ENCODE measurements at places on chromosomes 6 and 20. TPM values are rescaled to one million over a fixed set of nuclear protein-coding genes. Genes with fewer than 3 reads are reported as not detected.
A peak's percentile ranks its signal among the peaks of the same experiment; 100 is the strongest.

DNA sequence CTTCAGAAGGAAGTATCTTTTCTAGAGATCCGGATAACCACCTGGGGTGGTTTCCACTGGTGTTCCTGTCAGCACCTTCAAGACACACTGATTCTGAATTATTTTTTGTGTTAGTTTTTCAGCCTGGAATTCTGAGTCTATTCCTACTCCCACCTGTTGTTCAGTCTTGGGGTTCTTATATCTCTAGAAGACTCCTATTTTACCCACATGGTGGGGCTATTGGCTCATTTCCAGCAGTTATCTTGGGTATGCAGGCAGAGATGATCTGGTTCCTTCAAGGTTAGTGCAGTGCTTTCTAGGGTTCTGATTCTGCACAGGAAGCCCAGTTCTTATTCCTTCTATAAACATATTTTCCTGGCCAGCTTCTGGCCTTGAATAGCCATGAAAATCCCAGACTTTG lies 175.6 kb upstream of the PDE7B start:
- H3K4me1 ChIP-seq, result peaks cover under 1% of the 10 kb centered on the region
- H3K27me3 ChIP-seq, result no peaks in the 10 kb centered on the region
- no peak overlapping the region for H3K4me3 ChIP-seq
- H3K27ac ChIP-seq, result no peak overlapping the region

- H3K4me3 ChIP-seq, result no peak overlapping the region
- H3K27ac ChIP-seq, result no peak overlapping the region
- H3K27me3 ChIP-seq, result no peaks in the 10 kb centered on the region
- no peaks in the 10 kb centered on the region for H3K36me3 ChIP-seq
- H3K4me1 ChIP-seq, result peaks cover 18% of the 10 kb centered on the region
Measured at GRCh38 chr6:131858765-131859415, 51.1 kb downstream of the ENPP1 start.

DNA sequence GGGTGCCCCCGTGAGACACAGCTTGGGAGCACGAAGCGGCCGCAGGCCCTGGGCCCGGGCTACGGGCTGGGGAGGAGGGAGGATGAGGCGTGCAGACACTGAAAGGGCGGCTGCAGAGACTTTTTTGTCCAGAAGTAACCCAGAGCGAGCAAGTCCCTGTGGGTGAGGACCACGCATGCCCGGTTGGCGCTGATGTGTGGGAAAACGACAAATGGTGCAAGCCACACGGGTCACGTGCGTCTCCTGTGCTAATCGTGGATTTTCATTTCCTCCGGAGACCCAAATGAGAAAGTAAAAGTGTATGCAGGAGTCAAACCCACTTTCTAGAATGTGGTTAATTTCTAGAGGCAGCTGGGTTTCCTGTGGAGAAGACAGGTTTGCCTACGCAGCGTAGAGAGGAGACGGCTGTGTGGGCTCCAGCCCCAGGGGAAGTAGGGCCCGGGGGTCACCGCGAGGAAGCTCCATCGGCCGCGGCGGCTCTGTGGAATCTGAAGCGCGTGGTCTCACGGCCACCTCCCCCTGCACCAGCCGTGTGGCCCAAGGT lies 19.0 kb downstream of the DLL1 start:
- peaks cover 83% of the 10 kb centered on the region for H3K27me3 ChIP-seq
- H3K27ac ChIP-seq, result no peak overlapping the region
- H3K4me1 ChIP-seq, result no peaks in the 10 kb centered on the region
- no peak for DNase-seq
- H3K4me3 ChIP-seq, result no peak overlapping the region
- no peaks in the 10 kb centered on the region for H3K36me3 ChIP-seq

DNA sequence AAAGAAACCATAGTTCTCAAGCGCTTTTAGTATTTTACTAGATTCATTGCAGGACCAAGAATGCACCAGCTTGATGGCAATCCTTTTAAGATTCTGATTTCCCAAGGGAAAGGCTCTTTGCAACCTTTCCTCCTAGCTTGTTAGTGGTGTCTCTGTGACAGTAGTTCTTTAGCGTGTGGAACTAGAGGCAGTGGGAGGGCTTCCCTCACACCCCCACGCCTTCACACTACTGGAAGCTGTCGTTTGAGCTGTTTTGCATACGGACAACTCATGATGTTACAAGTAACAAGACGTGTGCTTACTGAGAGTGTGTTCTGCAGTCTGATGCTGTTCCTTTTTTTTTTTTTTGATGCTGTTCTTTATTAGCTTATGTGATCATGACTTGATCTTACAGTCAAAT lies 34.1 kb downstream of the EYA4 start:
- DNase-seq, result no peak
- no peaks in the 10 kb centered on the region for H3K4me1 ChIP-seq
- no peak overlapping the region for H3K4me3 ChIP-seq
- no peak overlapping the region for H3K27ac ChIP-seq
- no peaks in the 10 kb centered on the region for H3K27me3 ChIP-seq

GRCh38 chr20:2212456-2213015 lies 83.3 kb upstream of the TGM3 start:
- H3K27me3 ChIP-seq, result peaks cover 38% of the 10 kb centered on the region
- no peaks in the 10 kb centered on the region for H3K4me1 ChIP-seq
- H3K36me3 ChIP-seq, result no peaks in the 10 kb centered on the region
- H3K27ac ChIP-seq, result no peak overlapping the region

GRCh38 chr6:111852725-111853124 lies 20.5 kb downstream of the FYN start:
- no peaks in the 10 kb centered on the region for H3K27me3 ChIP-seq
- H3K4me1 ChIP-seq, result no peaks in the 10 kb centered on the region
- no peak for DNase-seq
- H3K27ac ChIP-seq, result no peak overlapping the region
- H3K36me3 ChIP-seq, result no peaks in the 10 kb centered on the region

DNA sequence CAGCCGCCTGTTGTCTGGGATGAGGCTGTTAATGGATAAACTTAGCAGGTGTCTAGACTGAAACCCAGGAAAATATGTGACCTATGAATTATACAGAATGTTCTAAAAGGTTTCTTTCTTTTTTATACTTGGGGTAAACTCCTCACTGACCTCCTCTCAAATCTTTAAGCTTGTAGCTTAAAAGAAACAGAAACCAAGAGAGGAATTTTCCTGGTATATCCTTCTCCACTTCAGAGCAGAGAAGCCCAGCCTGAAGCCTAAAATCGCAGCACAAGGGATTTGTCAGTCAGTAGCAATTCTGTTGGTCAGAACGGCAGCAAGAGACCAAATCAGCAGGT lies 99.4 kb upstream of the RIPOR2 start:
- no peaks in the 10 kb centered on the region for H3K27me3 ChIP-seq
- no peaks in the 10 kb centered on the region for H3K36me3 ChIP-seq
- H3K4me3 ChIP-seq, result no peak overlapping the region
- H3K4me1 ChIP-seq, result no peaks in the 10 kb centered on the region

- peak overlapping the region; percentile 45 for H3K27ac ChIP-seq
- H3K36me3 ChIP-seq, result no peaks in the 10 kb centered on the region
- peaks cover 19% of the 10 kb centered on the region for H3K4me1 ChIP-seq
- no peak for DNase-seq
- peak overlapping the region; percentile 76 for H3K4me3 ChIP-seq
Measured at GRCh38 chr20:5002077-5002413, 735 bp upstream of the SLC23A2 start.

GRCh38 chr6:30560930-30561329 lies 3.8 kb downstream of the PRR3 start:
- peaks cover 42% of the 10 kb centered on the region for H3K36me3 ChIP-seq
- DNase-seq, result no peak
- H3K27me3 ChIP-seq, result no peaks in the 10 kb centered on the region

- no peak overlapping the region for H3K27ac ChIP-seq
- H3K36me3 ChIP-seq, result no peaks in the 10 kb centered on the region
- H3K27me3 ChIP-seq, result 0 out of 2 replicates have a peak, but pooled peaks cover 3% of the 10 kb centered on the region
- no peak overlapping the region for H3K4me3 ChIP-seq
Measured at GRCh38 chr20:24816431-24816830, 132.6 kb upstream of the CST7 start.

- peak overlapping the region; percentile 31 for H3K4me3 ChIP-seq
- no peaks in the 10 kb centered on the region for H3K27me3 ChIP-seq
- H3K36me3 ChIP-seq, result no peaks in the 10 kb centered on the region
- H3K27ac ChIP-seq, result peak overlapping the region; percentile 65
- peak; percentile 41 for DNase-seq
- peaks cover 9% of the 10 kb centered on the region for H3K4me1 ChIP-seq
Measured at GRCh38 chr6:87421576-87421975, 13.8 kb downstream of the CFAP206 start.

GRCh38 chr6:167737205-167737830 lies 89.4 kb upstream of the AFDN start:
- no peak overlapping the region for H3K27ac ChIP-seq
- H3K36me3 ChIP-seq, result no peaks in the 10 kb centered on the region
- H3K27me3 ChIP-seq, result peaks cover 37% of the 10 kb centered on the region
- H3K4me3 ChIP-seq, result no peak overlapping the region
- no peak for DNase-seq

DNA sequence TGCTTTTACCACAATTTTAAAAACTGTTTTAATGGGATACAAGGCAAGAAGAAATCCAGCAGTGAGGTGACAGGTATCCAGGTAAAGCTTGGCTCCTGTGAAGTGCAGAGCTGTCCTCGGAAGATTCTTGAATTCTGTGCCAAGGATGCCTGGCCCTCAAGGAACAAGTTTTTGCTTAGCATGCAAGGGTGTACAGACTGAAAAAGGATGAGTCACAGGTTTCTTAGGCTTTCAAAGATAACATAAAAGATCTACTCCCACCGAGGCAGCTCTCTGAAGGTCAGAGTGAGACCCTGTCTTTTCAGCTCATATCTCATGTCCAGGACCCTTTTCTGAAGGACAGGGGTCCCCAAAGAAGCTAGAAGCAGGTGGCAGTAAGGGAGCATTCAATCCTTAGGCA lies 83.3 kb downstream of the CHD6 start:
- no peak overlapping the region for H3K4me3 ChIP-seq
- H3K36me3 ChIP-seq, result peaks cover 17% of the 10 kb centered on the region
- no peaks in the 10 kb centered on the region for H3K27me3 ChIP-seq
- H3K27ac ChIP-seq, result no peak overlapping the region
- no peaks in the 10 kb centered on the region for H3K4me1 ChIP-seq

DNA sequence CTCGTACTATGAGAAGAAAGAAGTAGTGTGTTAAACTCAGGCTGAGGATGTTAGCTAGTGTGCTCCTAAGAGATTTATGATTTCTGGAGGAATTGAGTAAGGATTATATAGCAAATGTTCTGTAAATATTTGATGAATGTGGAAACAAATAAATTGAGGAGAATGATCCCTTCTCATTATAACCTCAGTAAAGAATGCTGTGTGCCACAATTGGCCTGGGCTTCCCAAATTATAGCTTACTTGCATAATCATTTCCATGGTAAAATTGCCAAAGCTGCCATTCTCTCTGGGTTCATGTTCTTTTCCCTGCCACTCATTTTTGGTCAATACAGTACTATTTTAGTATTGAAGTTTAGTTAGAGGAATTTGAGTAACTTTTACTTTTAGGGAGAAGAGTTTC lies 128.5 kb downstream of the FLRT3 start:
- no peak overlapping the region for H3K27ac ChIP-seq
- DNase-seq, result no peak
- H3K27me3 ChIP-seq, result no peaks in the 10 kb centered on the region
- H3K4me3 ChIP-seq, result no peak overlapping the region
- no peaks in the 10 kb centered on the region for H3K4me1 ChIP-seq
- H3K36me3 ChIP-seq, result no peaks in the 10 kb centered on the region

- H3K27me3 ChIP-seq, result no peaks in the 10 kb centered on the region
- H3K4me1 ChIP-seq, result 0 out of 2 replicates have a peak, but pooled peaks cover 4% of the 10 kb centered on the region
- no peak overlapping the region for H3K4me3 ChIP-seq
- no peaks in the 10 kb centered on the region for H3K36me3 ChIP-seq
- DNase-seq, result no peak
- H3K27ac ChIP-seq, result no peak overlapping the region
Measured at GRCh38 chr6:69825904-69826303, 29.1 kb upstream of the LMBRD1 start.

DNA sequence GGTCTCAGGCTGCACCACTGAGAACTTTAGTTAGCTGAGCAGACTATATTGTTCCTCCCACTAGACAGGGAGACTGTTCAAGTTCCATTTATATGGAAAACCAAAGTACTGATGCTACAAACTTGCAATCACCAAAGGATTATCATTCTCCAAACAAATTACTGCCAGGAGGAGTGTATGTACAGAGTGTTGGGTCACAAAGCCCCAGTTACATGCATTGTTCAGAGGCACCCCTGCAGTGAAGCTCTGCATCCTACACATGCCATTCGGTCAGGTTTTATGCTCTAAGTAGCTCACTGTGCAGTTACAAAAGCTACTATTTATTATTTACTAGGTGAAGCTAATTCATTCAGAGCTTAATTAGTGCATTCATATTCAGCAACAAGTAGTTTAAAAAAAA lies 75.8 kb downstream of the SMLR1 start:
- H3K27ac ChIP-seq, result no peak overlapping the region
- no peak overlapping the region for H3K4me3 ChIP-seq
- DNase-seq, result no peak
- H3K36me3 ChIP-seq, result no peaks in the 10 kb centered on the region
- no peaks in the 10 kb centered on the region for H3K4me1 ChIP-seq
- H3K27me3 ChIP-seq, result no peaks in the 10 kb centered on the region

KCNK16 gene
- not detected for total RNA-seq

ARMH2 gene
- not detected for total RNA-seq

All from PC-9 (cell line).